GM12864 (cell line): ENCODE measurements at places on chromosomes 5 and 9.

DNA sequence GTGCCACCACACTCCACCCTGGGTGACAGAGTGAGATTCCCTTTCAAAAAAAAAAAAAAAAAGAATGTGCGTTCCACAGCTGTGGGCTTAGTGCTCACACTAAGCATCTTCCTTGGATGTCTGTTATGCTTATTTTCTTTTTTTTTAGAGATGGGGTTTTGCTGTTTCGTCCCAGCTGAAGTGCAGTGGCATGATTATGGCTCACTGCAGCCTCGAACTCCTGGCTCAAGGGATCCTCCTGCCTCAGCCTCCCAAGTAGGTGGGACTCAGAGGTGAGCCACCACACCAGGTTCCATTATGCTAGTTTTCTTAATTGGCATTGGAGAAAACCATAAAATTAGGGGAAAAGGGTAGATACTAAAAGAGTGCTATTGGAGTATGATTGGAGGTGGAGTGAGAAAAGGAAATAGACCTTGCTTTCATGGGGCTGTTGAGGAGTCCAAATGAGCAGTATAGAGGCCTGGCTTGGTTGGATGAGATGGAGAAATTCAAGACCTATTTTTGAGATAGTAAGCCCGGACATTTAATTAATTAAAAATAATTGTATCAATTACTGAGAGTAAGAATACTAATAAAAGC lies 978 bp upstream of the BRD3OS start:
- no peak for DNase-seq

DNA sequence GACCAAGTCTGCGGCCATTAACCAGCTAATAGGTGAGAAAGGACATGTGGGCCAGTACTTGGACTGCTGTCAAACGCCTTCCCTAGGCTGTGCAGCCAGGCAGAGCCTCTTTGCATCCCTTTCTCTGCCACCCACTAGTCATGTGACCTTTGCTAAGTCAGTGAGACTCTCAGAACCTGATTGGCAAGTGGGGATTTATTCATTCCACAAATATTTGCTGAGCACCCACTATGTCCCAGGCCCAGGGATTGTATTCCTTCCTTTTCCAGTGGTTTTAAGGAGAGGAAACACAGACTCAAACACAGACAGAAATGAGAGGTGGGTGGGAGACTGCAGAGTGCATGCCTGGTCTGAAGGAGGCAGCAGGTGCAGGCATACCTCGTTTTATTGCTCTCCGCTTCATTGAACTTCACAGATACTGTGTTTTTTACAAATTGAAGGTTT lies 71.6 kb upstream of the GALNT10 start:
- DNase-seq, result no peak

- no peak for DNase-seq
Measured at GRCh38 chr5:92805446-92805845, 775.6 kb downstream of the NR2F1-AS1 start.

- DNase-seq, result no peak
Measured at GRCh38 chr5:17206021-17206420, 11.4 kb upstream of the BASP1 start.

DNA sequence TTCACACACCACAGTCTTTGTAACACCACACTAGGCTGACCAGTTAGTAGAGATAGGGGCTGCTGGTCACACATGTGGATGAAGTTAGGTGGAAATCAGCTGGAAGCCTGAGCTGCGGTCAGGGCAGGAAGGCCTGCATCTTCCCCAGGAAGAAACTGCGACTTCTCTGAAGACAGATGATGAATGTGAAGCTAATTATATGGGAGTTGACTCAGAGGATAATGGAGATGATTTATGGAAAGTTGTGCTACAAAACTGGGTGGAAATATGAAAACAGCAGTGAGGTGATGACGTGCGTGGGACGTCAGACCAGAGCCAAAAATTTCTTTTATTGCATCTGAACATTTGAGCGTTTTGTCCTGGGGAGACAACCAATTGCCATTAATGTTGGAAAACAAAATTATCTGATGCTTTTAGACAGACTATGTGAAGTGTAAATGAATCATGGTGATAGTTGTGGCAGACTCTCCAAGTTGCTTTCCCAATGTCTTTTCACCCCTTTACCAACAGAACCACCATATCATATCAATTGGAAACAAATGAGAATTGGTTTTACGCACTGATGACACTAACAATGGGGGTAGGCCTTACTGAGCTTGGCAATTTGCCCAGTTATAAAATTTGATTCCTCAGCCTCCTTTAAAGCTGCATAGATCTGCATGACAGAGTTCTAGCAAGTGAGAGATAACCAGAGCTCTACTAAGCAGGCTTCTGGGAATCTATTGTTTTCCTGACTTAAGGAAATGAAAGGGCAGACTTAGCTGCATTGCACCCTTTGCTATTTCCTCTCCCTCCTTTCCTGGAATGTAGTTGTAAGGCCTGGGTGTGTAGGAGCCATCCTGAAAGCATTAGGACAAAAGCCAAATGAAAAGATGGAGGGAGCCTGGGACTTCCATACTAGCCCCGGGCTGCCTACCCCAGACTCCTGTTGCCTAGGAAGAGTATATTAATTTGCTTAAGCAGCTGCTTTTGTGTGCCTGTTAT lies 84.0 kb downstream of the RAB3C start:
- DNase-seq, result no peak
